ENCODE measurements at places on chromosomes 1 and 21. TPM values are rescaled to one million over a fixed set of nuclear protein-coding genes. Genes with fewer than 3 reads are reported as not detected.

ILDR2 gene
- total RNA-seq = 1.3 TPM

DNA sequence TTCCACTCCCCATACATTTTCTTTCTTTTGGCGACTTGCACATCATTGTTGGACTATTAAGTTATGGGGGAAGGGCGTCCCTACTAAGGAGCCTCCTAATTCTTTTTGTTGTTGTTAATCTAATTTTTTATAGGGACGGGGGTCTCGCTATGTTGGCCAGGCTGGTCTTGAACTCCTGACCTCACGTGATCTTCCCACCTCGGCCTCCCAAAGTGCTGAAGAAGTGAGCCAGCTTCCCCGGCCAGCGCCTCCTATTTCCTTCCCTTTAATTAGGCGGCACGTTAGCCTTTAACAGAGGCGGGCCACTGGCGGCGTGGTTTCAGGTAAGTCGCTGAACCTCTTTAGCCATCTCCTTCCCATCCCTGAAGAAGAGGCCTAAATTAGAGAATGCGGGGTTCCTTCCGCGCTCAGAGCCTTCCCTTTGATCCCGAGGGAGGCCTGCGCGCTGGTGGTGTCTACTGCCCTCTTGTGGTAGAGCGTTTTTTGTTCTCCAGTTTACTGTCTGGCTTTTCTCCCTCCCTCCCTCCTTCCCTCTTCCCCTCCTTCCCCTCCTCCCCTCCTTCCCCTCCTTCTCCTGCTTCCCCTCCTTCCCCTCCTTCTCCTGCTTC is 38.1 kb downstream of the TNFRSF9 start:
- no peak overlapping the region for H3K4me3 ChIP-seq
- no peaks in the 10 kb centered on the region for H3K27me3 ChIP-seq
- peak; percentile 29 for DNase-seq
- peaks cover 2% of the 10 kb centered on the region for H3K4me1 ChIP-seq
- no peaks in the 10 kb centered on the region for H3K36me3 ChIP-seq

FCRL6 gene
- not detected for total RNA-seq

GRCh38 chr21:25640202-25640942 is 1.3 kb downstream of the JAM2 start:
- no peaks in the 10 kb centered on the region for H3K36me3 ChIP-seq
- H3K27ac ChIP-seq = peak overlapping the region; percentile 94
- peak; percentile 41 for DNase-seq
- no peaks in the 10 kb centered on the region for H3K27me3 ChIP-seq
- H3K4me1 ChIP-seq = peaks cover 5% of the 10 kb centered on the region

DCDC2B gene
- total RNA-seq = 13.3 TPM

CSF3R gene
- total RNA-seq = 4.9 TPM

- H3K36me3 ChIP-seq = no peaks in the 10 kb centered on the region
- H3K4me3 ChIP-seq = no peak overlapping the region
- no peak overlapping the region for H3K27ac ChIP-seq
- DNase-seq = no peak
- H3K27me3 ChIP-seq = no peaks in the 10 kb centered on the region
Observed at GRCh38 chr1:32991386-32991785, 26.8 kb upstream of the RNF19B start.

DNA sequence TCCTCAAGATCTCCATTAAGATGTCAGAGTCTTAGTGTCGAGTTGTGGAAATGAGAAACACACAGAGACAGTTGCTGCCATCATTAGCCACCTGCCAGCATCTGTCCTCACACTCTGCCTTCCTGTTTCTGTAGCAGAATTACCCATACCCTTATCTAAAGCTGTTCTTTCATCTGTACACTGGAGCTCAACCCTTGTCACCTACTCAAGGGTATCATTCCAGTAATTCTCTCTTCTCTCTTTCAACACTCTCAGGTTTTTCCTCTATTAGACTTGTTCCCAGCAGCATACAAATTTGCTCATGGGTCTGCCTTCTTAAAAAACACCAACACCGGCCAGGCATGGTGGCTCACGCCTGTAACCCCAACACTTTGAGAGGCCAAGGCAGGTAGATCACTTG is 27.4 kb upstream of the RNF2 start:
- H3K4me3 ChIP-seq = no peak overlapping the region
- H3K27ac ChIP-seq = no peak overlapping the region
- H3K4me1 ChIP-seq = no peaks in the 10 kb centered on the region

DNA sequence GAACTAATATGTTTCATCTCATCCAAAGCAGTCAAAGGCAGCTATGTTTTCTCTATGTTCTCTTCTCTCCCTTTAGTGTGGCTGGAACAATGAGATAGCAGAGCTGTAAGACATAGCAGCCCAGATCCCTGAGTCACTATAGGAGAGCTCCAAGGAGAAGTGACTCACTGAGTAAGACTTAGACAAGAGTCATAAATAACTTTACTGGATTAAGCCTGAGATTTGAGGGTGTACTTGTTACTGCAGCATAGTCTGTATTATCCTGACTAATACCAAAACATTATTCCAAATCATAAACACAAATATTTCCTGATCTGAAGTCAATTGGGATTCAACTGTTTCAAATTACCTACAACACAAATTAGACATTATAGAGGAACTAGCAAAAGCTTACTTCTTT is 3.9 kb downstream of the KRTAP19-8 start:
- no peaks in the 10 kb centered on the region for H3K4me1 ChIP-seq
- DNase-seq = no peak
- H3K36me3 ChIP-seq = no peaks in the 10 kb centered on the region
- no peaks in the 10 kb centered on the region for H3K27me3 ChIP-seq
- no peak overlapping the region for H3K4me3 ChIP-seq
- H3K27ac ChIP-seq = no peak overlapping the region

UBXN10 gene
- total RNA-seq = 3.8 TPM

DNA sequence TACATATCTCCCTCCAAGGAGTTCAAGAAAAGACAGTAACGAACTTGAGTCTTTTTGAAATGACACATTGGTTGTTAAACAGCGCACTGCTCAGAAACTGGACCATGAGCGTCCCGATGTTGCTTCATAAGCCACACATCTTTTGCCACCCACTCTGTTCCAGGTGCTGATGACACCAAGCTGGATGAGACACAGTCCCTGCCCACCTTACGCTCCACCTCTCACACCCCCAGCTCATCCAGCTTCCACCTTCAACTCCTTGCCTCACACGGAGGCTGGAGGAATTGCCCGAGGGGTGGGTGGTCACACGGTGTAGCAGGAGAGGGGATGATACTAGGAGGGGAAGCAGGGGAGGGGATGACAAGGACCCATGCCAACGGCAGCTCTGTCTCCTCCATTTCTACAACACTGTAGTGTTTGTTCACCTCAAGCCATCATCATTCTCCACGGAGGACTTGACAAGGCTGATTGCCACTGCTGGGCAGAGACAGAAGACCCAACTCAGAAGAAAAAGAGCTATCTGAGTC is 148.5 kb upstream of the TNR start:
- H3K4me3 ChIP-seq = no peak overlapping the region
- DNase-seq = no peak
- H3K27ac ChIP-seq = no peak overlapping the region
- H3K27me3 ChIP-seq = no peaks in the 10 kb centered on the region

DNA sequence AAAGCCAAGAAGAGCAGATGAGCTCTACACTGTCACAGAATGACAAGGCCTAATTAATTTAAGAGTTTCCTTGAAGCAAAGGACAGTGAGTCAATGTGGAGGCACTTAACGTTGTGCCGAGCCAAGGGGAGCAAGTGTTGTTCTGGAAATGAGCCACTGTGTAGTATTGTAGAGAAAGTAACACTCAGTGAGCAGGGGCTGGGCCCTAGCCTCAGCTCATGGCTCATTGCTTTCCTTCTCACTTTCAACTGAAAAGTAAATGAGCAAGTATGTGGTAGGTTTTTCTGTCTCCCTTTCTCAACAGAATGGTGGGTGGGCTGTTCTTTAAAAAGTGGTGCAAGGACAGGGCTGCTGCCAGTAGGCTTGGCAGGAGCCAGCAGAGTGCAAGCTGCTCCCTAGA is 11.8 kb upstream of the KIAA0040 start:
- H3K27me3 ChIP-seq = no peaks in the 10 kb centered on the region
- no peak overlapping the region for H3K4me3 ChIP-seq
- no peak for DNase-seq
- H3K27ac ChIP-seq = no peak overlapping the region
- no peaks in the 10 kb centered on the region for H3K36me3 ChIP-seq

GRCh38 chr1:219566951-219567947 is 45.7 kb downstream of the ZC3H11B start:
- no peak overlapping the region for H3K27ac ChIP-seq
- no peak for DNase-seq
- no peak overlapping the region for H3K4me3 ChIP-seq
- H3K36me3 ChIP-seq = no peaks in the 10 kb centered on the region
- no peaks in the 10 kb centered on the region for H3K27me3 ChIP-seq

LINGO4 gene
- total RNA-seq = not detected

- H3K36me3 ChIP-seq = no peaks in the 10 kb centered on the region
- no peak for DNase-seq
- H3K27me3 ChIP-seq = no peaks in the 10 kb centered on the region
- H3K27ac ChIP-seq = no peak overlapping the region
- H3K4me3 ChIP-seq = no peak overlapping the region
Observed at GRCh38 chr1:39886757-39887231, 3.5 kb upstream of the TRIT1 start.

KIF26B gene
- 1.9 TPM for total RNA-seq

- no peaks in the 10 kb centered on the region for H3K27me3 ChIP-seq
- H3K36me3 ChIP-seq = no peaks in the 10 kb centered on the region
- no peaks in the 10 kb centered on the region for H3K4me1 ChIP-seq
- no peak overlapping the region for H3K4me3 ChIP-seq
- H3K27ac ChIP-seq = no peak overlapping the region
Observed at GRCh38 chr1:216739793-216740192, 16.6 kb upstream of the ESRRG start.

DNA sequence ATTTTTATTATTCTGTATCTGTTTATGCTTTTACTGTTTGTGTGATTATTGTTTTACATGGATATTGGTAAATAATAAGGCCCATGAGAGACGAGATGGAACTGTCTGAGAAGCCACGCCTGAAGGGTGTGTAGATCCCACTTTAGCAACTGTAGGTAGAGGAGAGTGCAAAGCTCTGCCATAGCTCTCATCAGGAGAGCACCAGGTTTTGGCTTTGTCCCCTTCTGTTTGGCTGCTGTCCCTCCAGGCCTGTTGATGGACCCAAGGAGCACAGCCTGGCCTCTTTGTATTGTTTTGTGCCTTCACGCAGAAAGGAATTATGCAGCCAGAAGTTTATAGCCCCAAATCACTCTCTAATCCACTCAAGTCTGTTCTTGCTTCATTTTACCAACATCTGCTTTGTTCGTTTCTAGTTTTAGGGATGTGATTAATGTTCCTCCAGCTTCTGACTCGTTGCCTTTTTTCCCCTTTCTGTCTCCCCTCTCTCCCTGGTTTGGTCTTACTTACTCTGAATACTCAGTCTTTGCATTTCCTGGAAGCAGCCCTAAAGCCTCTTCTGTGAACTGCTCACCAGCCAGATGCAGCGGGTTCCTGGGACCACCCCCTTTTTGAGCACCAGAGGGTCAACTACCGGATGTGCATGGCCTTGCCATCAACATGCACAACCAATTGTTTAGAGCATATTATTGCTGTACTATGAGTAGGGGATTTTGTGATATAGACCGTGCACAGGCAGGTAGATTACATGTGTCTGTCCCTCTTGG is 127.3 kb downstream of the HHAT start:
- no peak overlapping the region for H3K27ac ChIP-seq
- H3K4me3 ChIP-seq = no peak overlapping the region
- no peak for DNase-seq
- H3K36me3 ChIP-seq = no peaks in the 10 kb centered on the region
- H3K27me3 ChIP-seq = no peaks in the 10 kb centered on the region

SELE gene
- 1.5 TPM for total RNA-seq

MPL gene
- total RNA-seq = not detected

BNIPL gene
- 0.69 TPM for total RNA-seq

- H3K27me3 ChIP-seq = no peaks in the 10 kb centered on the region
- no peak for DNase-seq
- H3K4me1 ChIP-seq = no peaks in the 10 kb centered on the region
- H3K27ac ChIP-seq = no peak overlapping the region
Observed at GRCh38 chr1:101376121-101377083, 139.6 kb downstream of the S1PR1 start.

DNA sequence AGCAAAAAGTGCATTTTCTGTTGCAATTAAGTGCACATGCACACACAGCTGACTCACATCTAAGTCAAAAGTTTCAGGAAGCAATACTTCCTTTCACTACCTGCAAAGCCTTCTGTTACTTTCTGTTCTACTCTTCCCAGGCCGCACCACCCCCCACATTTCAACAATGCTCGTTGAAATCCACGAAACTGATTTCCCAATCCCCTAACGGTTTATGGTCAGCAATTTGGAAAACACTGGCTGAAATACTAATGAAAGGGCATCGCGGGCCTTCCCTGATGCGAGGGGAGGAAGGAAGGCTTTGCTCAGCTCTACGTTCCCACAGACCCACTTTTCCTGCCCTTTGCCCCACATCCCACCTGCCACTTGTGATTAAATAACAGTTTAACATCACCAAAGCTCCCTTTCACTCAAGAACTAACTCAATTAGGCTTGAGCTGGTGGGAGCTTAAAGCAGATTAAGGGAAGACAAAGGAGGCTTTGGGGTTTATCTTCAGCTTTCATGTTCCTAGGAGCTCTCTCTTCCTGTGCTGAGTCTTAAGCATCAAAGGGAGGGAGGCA is 243.2 kb upstream of the RAB4A start:
- peak; percentile 38 for DNase-seq
- no peaks in the 10 kb centered on the region for H3K4me1 ChIP-seq
- H3K27me3 ChIP-seq = no peaks in the 10 kb centered on the region
- H3K36me3 ChIP-seq = no peaks in the 10 kb centered on the region

DNA sequence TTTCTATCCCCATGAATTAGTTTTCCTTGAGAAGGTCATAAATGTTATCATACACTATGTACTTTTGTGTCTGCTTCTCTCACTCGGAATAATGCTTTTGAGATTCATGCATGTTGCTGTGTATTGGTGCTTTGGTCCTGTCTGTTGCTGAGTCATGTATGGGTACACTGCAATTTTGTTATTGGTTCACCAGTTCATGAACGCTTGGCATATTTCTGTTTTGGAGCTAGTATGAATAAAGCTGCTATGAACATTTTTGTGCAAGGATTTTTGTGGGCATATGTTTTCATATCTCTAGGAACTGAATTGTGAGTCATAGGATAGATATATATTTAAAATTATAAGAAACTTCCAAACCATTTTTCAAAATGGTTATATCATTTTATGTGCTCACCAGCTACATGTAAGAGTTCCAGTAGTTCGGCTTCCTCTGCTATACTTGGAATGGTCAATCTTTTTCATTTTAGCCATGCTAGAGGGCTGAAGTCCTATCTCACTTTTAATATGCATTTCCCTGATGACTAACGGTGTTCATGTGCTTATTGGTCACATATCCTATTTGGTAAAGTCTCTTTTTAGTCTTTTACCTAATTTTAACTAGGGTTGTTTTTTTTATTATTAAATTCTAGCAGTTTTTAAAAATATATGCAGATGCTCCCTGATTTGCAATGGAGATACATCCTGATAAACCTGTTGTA is 38.2 kb downstream of the ETS2 start:
- DNase-seq = no peak
- H3K36me3 ChIP-seq = no peaks in the 10 kb centered on the region
- H3K4me1 ChIP-seq = no peaks in the 10 kb centered on the region
- H3K27ac ChIP-seq = no peak overlapping the region
- H3K4me3 ChIP-seq = no peak overlapping the region
- no peaks in the 10 kb centered on the region for H3K27me3 ChIP-seq
